CD8-positive, alpha-beta T cell (primary cell): ENCODE measurements at places on chromosomes 7 and 10.

GRCh38 chr10:42618424-42618823 is 19.9 kb downstream of the ZNF33B start:
- no peak for DNase-seq

DNA sequence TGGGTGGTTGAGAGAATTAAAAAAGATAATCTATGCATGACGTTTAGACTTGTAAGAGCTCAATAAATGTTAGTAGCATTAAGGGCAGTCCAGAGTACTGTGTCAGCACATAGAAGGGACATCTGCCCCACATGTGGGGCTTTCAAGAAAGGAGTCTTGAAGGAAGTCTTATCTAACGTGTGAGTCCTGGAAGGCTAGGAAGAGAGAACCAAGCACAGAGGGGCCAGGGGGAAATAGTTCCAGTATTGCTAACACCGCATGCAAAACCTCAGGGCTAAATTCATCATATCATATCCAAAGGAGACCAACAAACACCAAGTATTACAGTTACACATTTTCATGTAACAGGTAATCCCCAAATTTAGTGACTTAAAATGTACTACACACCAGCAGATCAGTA is 122.7 kb downstream of the AOAH start:
- DNase-seq: no peak

GRCh38 chr10:103660364-103661197 is 167.1 kb downstream of the NEURL1 start:
- DNase-seq: peak; percentile 16

- DNase-seq: no peak
These were observed 1.7 kb upstream of the POU6F2 start for GRCh38 chr7:38975944-38976392.

DNA sequence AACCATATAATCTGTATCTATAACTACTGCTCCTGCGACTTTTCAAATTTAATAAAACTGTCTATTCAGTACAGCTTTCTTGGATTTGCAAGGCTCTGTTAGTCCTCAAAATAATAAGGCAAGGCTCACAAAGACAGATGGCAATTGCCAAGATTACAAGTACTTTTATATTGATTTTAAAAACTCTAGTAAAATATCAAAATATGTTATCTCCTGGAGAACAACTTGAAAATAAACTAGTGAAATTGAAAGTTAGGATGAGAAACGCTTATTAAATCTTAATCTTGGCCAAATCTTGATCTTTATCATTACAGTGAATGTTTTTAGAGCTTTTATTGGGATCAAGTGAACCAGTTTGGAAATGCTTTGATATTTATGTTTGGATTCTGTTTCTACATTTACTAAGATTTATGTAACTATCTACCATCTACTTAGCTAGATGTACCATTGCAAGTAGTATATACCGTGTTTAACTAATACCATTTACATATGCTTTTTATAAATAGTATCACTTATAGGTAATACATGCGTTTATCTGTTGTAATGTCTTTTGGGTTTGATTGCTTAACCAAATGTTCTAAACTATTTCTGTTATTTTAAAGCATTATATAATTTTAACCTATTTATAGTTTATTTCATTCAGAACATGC is 70.0 kb downstream of the CABCOCO1 start:
- no peak for DNase-seq

DNA sequence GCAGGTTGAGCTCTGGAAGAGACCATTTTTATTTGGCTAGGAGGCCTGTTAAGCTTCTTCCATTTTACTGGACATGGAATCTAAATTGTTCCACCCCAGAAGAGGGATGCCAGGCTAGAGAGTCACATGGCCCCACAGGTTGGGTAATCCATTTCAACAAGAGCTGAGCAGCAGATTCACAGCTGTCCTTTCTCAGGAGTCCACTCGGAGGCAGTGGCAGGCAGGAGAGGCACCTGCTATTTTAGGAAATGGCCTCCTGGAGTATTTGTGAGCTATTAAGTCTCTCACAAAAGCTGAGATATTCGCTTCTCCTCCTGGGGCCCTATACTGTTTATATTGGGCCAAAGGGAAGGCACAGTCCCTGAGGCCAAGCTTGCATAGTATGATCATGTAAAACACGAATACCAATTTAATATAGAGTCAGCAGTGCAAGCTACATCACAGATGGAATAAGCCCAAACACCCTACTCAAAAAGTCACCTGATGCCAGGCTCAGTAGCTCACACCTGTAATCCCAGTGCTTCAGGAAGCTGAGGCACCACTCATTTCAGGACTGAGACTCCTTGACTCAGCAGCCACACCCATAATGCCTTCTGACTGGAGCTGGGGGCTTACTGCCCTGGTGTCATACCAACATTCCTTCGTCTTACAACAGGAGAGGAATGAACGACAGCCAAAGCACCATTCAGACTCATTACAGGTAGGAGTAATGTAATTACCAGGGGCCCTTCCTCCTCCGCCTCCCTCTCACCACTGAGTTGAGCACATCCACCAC is 124.1 kb downstream of the LMBR1 start:
- DNase-seq: no peak
